ENCODE measurements at places on chromosomes 16 and 17.

DNA sequence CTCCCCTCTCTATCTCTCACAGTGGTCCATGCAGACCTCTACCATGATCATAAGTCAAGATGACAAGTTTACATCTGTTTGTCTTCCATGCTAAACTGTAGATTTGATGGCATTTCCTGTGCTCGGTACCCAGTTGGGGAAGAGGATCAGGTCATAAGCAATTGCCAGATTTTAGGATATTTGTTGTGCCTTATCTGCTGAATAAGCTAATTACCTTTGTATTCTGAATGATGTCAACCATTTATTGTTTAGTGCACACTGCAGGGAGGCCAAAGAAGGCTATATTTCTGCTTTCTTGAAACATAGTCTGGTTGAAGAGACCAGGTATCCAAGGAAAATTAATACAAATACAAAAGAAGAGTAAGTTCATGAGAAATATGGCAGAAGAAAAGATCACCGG, 5.8 kb upstream of the ALDOC start:
- DNase-seq = no peak

DNA sequence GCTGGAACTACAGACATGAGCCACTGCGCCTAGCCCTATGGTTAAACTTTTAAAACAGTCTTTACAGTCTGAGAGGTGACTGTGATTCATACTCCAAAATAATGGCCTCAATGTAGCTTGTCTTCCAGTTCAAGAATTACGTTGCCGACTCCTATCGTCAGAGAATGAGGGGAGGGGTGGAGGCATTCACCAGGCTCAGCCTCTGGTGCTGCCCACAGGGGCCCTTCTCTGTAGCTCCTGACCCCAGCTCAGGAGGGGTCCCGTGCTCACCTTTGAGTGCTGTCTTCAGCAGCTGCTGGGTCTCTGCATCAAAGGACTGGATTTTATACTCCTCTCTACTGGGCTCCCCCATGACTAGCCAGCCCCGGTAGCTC, 1.2 kb downstream of the MIF4GD start:
- DNase-seq = no peak

- no peak for DNase-seq
These were observed 4.2 kb downstream of the YPEL2 start for GRCh38 chr17:59335685-59336084.

DNA sequence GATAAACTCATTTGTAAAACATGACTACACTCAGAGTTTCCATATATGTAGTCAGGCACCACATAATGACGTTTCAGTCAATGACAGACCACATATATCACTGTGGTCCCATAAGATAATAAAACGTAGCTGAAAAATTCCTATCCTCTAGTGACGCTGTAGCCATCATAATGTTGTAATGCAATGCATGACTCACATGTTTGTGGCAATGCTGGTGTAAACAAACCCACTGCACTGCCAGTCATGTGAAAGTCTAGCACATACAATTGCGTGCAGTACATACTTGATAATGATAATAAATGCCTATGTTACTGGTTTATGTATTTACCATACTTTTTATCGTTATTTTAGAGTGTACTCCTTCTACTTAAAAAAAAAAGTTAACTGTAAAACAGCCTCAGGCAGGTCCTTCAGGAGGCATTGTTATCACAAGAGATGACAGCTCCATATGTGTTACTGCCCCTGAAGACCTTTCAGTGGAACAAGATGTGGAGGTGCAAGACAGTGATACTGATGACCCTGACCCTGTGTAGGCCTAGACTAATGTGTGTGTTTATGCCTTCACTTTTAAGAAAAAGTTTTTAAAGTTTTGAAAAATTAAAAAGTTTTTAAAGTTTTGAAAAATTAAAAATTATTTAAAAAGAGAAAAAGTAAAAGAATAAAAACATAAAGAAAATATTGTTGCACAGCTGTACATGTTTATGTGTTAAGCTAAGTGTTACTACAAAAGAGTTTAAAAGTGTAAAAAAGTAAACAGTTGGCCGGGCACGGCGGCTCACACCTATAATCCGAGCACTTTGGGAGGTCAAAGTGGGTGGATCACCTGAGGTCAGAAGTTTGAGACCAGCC, 9.0 kb downstream of the STAT5B start:
- peak; percentile 96 for DNase-seq

GRCh38 chr16:53542283-53542682, 39.3 kb upstream of the AKTIP start:
- no peak for DNase-seq

GRCh38 chr17:72266112-72266775, 145.4 kb downstream of the SOX9 start:
- no peak for DNase-seq

- DNase-seq = no peak
These were observed 212.4 kb downstream of the COPRS start for GRCh38 chr17:31646642-31647041.

DNA sequence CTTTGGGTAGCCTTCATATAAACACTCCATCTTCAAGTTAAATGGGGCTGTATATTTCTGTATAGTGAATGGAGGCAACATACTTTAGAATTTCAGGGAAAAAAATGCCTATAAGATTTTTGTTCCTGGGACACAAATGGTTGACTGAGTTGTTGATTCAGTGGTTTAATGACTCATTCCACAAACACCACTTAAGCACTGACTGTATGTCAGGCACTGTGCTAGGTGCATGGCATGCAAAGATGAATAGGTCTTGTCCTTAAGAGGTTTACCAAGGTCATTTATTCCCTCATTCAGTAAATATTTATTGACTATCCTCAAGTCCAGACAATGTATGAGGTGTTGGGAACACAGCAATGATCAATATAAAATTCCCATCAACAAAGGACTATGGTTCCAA, 417.1 kb downstream of the CA10 start:
- no peak for DNase-seq

Measured in choroid plexus epithelial cell (primary cell).